Posterior cingulate gyrus (tissue), 11 donors: ENCODE measurements at places on chromosomes 2 and 18.
A peak's percentile ranks its signal among the peaks of the same experiment; 100 is the strongest.

GRCh38 chr2:58796239-58796910, 555.2 kb upstream of the FANCL start:
- DNase-seq: no peak

DNA sequence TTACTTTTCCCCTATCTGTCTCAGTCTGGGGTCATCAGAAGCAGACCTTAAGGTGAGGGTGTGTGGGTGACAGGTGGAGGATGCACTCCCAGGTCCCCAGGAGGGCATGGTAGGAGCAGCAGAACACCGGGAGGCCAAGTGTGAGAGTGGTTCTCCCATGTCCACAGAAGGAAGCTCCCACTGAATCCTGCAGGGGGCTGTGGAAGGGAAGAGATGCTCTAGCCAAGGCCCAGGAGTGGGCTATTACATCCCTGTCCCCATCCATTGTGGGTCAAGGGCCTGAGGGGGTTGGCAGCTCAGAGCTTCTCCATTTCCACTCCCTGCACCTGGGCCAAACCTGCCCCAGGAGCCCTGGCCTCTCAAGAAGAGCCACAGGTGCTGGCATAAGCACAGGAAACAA, 86.4 kb upstream of the KCNE4 start:
- DNase-seq: no peak

- DNase-seq: no peak
These were observed 58.6 kb downstream of the LCLAT1 start for GRCh38 chr2:30505500-30506180.

GRCh38 chr2:162212366-162212765, 30.9 kb downstream of the FAP start:
- DNase-seq: no peak

DNA sequence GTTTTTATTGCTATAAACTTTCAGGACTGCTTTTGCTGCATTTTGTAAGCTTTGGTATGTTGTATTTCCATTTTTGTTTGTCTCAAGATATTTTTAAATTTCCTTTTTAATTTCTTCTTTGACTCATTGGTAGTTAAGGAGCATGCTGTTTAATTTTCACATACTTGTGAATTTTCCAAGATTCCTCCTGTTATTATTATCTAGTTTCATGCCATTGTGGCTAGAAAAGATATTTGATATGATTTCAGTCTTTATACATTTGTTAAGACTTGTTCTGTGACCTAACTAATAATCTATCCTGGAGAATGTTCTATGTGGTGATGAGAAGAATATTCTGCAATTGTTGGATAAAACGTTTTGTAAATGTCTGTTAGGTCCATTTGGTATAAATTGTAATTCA, 62.1 kb downstream of the NUP35 start:
- DNase-seq: no peak

DNA sequence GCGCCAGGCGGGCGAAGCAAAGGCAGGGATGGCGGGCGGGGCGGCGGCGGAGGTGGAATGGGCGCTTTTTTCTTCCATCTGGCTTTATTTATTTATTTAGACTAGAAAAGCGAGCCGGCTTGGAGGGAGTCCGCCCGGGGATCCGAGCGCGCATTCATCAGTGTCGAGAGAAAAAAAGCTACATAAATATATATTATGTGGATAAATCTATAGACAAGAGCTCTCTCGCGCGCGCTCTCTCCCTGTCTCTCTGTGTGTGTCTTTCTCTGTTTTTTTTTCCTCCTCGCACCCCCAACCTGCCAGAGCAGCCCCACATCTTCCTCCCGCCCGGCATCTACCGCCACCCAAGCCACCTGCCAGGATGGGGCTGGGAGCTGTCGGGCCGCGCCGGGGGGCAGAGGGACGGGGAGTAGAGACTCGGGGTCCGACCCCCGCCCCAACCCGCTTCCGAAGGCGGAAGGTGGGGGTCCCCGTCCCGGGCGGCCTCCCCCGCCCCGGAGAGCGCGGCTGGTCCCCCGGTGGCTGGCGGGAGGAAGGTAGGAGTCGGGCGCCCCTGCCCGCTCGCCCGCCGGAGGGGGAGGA, 972 bp upstream of the CELF4 start:
- peak; percentile 90 for DNase-seq

GRCh38 chr2:88590998-88591613, 36.2 kb downstream of the EIF2AK3 start:
- no peak for DNase-seq

GRCh38 chr2:98959810-98960507, 23.9 kb upstream of the CRACDL start:
- DNase-seq: no peak

DNA sequence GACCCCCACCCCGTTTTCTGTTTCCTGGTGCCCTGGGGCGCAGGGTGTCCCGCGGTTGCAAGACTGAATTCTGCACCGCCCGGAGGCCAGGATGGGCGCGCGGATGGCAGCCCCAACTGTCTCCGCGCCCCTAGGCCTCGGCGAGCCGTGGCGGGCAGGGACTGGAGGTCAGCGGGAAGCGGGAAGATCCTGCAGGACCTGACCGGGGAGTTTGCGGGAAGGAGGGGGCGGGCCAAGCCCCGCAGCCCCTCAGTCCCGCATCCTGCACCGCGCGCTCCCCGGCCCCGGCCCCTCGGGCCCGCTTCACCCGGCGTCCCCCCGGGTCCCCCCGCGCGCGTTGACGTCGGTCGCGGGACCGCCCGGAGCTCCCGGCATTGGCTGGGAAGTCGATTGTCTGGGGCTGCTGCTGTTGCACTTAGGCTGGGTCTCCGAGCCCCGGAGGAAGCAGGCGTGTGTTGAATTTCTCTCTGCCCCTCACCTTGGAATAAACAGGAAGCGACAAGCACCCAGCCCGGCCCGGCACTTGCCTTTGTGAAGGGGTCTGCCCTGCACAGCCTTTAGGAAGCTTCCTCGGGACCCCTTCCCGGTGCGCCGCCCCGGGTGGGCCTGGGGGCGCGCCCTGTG, at the start of gene LDLRAD4:
Gene LDLRAD4 (plus strand): TSS at position 393 of the 624 bp plus-strand sequence.
- no peak for DNase-seq

DNA sequence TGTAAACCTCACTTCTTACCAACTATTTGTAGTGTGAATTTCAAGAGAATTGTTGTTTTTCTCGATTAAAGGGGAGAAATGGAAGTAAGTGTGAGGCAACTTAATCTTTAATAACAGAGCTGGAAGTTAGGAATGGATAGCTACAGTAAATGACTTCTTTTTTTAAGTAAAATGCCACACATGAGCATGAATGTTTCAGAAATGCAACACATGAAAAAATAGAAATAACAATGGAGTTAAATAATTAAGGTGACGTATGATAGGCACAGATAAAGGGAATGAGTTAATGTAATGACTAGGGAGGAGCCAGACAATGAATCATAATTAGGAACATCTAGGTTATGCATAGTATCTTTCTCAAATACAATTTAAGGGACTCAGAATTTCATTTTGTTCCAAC, 3.4 kb downstream of the REL start:
- DNase-seq: no peak

DNA sequence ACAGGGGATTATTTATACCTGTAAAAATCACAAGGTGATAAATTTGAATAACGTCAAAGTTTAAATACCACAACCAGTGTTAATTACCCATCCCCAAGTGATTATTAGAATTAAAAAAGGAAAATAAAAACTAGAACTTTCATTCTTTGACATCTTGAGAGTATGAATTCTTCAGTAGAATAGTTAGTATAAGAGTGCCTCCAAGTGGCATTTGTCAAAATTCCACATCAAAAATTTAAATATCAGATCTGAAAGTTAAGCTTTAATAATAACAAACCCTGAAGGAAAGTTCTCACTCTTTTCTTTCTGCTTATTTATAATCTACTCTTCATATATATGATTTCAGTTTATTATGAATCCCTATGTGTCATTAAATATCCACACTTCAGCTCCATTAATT, 273.7 kb upstream of the KYNU start:
- DNase-seq: no peak

DNA sequence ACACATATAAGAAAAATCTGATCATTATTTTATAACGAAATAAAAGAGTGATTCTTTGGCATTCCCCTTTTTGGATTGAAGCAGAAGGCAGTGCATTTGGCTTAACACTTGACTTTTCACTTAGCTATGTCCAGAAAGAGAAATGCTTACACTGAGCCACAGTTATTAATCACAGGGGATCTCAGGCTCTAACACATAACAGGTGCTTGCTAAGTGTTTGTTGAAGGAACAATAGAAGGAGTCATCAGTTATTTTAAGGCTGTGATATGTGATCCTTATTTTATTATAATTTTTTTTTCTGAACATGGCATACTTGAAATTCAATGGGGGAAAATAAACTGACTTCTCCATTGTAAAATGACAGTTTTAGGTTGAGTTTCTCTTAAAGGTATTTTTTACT, 209.5 kb downstream of the UBE2E3 start:
- DNase-seq: no peak

DNA sequence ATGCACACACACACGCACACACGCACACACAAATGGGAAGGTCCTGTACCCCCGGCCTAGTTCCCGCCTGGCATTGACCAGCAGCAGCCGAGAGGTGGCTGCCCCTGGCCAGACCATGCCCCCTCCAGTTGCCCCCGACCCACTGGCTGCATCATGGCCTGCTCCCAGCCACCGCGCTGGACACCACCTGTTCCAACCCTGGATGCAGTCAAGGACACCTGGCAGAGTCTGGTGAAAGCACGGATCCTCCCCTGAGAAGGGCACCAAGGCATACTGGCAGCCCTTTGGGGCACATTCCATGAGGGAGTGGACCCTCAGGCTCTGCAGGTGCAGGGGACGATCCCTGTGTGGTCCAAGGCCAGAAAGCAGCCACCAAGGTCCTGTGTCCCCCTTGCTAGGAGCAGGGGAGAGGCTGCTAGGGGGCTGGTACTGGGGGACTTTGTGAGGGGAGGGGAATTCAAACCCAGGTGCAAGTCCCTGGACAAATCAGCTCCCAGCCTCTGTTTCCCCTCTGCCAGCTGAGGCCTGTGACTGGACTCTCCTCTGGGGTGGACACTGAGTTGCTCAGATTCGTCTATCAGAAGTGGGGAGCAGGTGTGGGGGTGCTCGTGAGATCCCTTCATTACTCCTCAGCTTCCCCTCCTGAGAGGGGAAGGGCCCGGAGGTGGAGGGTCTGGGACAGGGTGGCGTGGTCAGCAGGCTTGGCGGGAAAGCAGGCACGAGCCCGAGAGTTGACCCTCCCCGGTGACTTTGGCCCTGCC, 3.5 kb downstream of the ESPNL start:
- peak; percentile 32 for DNase-seq

DNA sequence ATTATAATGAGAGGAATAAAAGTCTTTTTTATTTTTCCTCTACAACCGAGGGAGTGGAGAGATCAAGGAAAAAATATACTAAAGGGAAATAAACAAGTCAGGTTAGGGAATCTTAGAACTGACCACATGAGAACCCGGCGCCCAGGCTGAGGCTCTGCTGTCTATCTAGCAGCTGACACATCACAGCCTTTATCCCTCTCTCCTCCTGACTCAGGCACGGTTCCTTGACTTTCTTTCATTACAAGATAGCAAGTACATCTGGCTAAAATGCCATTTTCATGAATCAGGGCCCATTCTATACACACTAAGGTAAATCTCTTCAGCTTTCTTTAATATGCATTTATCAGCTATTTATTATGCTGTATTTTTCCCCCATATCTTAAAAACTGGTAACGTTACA, 296.0 kb downstream of the TMX3 start:
- DNase-seq: no peak

- DNase-seq: no peak
These were observed 164.3 kb downstream of the RPIA start for GRCh38 chr2:88855620-88856408.

- DNase-seq: no peak
These were observed 245.0 kb downstream of the ACKR3 start for GRCh38 chr2:236814593-236814992.

GRCh38 chr2:201996679-201997314, 36.9 kb upstream of the FZD7 start:
- no peak for DNase-seq
